SHP77 (cell line): ENCODE measurements at places on chromosomes 2 and 18.

DNA sequence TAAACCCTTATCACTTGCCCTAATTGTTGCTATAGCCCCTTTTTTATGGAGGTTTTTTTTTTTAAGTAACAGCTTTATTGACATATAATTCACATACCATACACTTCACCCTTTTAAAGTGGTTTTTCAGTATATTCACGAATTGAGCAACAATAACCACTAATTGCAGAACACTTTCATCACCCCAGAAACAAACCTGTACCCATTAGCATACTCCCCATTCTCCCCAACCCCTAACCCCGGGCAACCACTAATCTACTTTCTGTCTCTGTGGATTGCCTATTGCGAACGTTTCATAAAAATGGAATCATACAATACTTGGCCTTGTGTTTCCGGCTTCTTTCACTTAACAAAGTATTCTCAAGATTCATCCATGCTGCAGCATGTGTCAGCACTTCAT is 213.6 kb downstream of the ATAD2B start:
- no peak for DNase-seq

GRCh38 chr2:150371044-150371818 is 116.2 kb downstream of the RND3 start:
- DNase-seq, result no peak

GRCh38 chr2:200479692-200480265 is 30.1 kb downstream of the KCTD18 start:
- DNase-seq, result no peak

GRCh38 chr2:121254748-121255147 is 30.3 kb downstream of the TFCP2L1 start:
- DNase-seq, result peak; percentile 10
